ENCODE measurements at places on chromosomes 12 and 14.

- no peak for DNase-seq
Observed at GRCh38 chr12:97246368-97246767, 216.2 kb upstream of the RMST start.

- DNase-seq = peak; percentile 14
Observed at GRCh38 chr12:119911182-119911581, 34.1 kb upstream of the CIT start.

DNA sequence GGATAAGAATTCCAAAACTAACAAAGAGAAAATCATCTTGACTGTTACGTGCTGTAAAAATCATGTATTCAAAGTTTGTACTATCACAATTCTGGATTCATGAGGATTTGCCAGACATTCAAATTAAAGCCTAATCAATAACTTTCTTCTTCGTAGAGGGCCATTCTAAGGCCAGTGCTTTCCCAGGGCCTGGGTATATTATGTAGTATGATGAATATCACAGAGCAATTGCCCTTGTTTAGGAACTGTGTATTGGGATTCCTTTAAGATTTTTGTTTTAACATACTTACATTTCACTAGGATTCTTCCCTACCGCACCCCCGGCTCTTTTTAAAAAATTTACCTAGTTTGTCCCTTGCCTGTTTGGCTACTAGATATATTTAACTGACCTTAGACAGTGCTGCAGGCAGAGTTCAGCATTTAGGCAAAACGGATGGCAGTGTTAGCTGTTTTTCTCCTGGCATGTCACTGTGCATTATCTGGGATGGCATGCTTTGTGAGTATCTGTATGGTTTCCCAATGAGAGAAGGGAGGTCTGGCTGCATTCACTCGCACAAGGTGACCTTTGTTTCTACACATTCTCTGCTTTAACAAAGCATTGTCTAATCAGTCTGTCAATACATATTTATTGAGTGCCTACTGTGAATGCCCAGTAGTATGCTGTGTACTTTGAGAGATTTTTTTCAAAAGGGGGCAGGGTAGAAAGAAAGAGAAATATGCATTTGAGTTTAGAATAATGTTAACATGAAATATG is 63.3 kb downstream of the ERC1 start:
- DNase-seq = no peak

DNA sequence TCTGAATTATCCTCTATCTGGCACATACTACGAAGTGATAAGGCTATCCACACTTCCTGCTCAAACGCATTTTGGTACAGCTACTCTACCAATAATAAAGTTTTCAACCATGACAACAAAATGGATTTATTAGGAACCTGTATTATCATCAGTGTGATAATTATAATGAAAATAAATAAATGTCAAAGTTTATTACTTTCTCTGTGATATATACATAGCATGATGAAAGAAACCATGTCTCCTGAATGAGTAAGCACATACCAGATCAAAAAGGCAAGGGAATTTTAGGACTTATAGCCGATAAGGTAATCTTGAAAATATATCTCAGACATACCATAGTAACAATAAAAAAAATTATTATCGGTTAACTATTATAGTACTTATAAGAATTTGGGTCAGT is 61.1 kb downstream of the CPNE8 start:
- no peak for DNase-seq

- no peak for DNase-seq
Observed at GRCh38 chr12:93032758-93033157, 103.7 kb upstream of the EEA1 start.

- no peak for DNase-seq
Observed at GRCh38 chr14:76351941-76352340, 24.0 kb upstream of the ESRRB start.

GRCh38 chr12:9636150-9636850 is 28.6 kb upstream of the KLRB1 start:
- DNase-seq = no peak

DNA sequence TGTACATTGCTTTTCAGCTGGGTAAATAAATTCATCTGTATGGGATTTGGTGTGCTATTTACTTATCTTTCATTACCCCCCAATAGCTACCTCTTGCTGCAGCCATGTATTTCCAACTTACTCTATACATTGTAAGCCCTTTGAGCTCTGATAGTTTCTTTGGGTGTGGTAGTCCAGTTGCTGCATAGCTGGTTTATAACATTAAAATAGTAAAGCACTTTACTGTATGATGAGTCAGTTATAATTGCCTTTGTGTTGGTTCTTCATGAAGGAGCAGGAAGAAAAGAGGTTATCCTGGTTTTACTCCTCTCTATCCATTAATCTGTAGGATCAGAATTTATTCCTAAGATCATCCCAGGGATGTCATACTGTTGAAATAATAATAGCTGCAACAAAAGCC is 15.7 kb downstream of the TBC1D30 start:
- DNase-seq = no peak

DNA sequence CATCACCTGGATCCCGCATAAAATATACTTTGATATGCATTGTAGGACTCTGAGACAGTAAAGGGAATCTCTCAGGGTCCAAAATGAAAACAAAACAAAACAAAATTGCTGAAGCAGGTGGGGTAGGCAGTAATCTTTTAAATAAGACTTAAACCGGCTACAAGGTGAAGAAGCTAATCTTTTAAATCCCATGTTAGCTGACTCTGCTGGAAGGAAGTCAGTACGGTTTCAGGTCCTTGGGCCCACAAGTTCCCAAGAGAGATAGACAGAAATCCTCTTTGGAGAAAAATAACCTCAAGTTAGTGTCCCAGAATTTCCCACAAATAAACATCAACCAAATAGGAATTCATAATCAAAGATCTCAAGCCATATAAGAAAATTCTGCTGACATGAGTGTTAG is 5.0 kb upstream of the EPS8 start:
- no peak for DNase-seq

DNA sequence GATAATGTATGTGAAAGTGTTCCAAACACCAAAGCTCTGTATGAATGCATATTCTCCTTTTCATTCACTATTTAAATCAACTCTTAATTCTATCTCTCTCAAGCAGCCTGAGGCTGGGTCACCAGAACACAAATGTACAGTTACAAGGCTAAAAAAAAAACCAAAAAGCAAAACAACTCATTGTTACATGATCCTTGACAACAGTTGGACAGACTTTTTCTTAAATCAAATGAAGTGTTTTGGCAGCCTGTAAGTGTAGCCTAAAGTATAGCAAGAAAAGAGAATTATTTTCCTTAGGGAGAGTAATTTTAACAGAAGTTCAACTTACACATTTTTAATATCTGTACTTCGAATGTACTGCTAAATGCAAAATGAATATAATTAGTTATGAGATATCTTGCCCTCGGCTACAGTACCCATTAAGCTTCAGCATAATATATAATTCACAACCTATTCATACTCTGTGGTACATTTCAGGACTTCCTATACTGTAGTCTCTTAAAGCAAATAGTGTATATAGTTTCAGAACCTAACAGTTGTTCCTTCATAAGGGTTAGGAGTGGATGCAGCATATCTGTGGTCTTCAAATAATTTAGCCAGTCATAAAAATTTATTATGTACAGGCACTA is 214.0 kb upstream of the BTG1 start:
- no peak for DNase-seq

DNA sequence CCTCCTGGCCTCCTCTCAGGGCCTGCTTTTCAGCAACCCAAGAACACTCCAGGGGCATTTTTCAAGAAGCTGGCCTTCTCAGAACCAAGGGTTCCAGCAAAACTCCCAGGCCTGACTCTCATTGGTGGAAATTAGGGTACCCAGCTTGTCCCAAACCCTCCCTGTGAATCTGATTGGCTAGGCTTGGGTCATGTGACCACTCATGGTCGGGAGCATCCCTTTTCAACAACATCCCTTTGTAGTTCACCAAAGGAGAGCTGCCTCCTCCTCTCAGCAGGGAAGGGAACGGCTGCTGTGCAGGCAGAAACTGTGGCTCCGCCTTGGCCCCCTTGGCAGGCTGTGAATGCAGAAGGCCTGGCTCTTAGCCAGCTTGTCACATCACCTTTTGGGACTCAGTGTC is 94.5 kb downstream of the AACS start:
- DNase-seq = no peak

- peak; percentile 71 for DNase-seq
Observed at GRCh38 chr12:93571365-93571924, 1.0 kb upstream of the SOCS2 start.

GRCh38 chr12:6218347-6218925 is 18.2 kb downstream of the CD9 start:
- DNase-seq = no peak

GRCh38 chr12:92784797-92785562 is 82.2 kb downstream of the PLEKHG7 start:
- DNase-seq = peak; percentile 43

DNA sequence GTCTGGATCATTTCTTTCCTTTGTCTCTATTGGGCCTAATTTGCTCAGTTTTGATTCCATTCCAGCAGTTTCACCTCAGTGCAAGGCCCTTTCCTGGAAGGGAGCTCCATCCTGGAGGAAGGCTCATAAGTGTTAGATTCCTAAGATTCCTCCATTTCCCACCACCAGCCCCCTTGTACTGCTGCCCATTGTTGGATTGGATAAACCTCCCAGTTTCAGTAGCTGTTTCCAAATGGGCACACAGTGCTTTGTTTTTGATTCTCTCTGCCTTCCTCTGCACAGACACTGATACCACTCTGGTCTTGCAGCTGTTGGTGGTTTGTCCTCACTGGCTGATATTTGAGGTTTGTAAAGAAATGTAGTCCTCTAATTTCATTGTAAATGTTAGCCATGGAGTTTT is 158.9 kb downstream of the SLC15A5 start:
- DNase-seq = no peak

- no peak for DNase-seq
Observed at GRCh38 chr12:78585132-78585531, 279.4 kb upstream of the SYT1 start.

DNA sequence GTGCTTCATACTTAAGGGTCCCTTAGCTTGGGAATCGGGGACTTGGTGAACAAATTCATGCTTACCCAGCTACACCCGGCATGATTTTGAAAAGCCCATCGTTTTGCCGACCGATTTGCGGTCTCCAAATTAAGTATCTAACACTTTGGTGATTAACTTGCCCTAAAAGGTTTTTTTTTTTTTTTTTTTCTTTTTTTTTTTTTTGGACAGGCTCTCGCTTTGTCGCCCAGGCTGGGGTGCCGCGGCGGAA is 843 bp upstream of the HSP90AA1 start:
- no peak for DNase-seq

DNA sequence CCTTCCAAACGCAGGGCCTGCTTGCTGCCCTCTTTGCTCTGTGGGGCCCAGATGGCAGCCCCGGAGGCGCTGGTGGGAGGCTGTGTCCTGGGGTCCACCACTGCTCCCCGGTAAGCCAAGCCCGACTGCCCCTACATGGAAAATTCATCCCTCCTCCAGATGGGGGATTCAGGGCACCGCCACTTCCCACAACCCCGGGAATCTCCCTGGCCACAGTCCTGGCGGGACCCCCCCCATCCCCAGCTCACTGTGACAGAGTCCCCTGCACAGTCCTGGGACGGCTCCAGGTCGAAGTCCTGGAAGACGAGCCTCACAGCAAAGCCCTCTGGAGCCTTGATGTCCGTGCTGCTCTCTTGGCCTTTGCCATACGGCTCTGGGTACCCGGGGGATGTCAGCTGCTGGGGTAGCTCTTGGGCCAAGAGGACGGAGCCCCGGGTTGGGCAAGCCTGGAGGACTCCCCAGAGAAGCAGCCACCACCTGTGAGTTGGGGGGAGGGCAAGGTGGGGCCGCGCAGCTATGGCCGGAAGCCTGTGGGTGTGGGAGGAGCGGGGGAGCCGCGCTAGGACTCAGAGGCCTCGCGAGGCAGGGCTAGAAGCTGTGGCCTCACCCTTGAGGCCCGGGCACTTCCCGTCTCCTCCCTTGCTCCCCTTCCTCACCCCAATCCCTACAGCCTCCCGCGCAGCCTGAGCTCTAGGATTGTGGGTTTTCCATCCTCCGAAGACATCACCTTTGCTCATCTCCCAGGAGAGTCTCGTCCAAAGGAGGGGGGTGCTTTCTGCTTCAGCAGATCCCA is 815 bp downstream of the C1RL start:
- DNase-seq = peak; percentile 85

DNA sequence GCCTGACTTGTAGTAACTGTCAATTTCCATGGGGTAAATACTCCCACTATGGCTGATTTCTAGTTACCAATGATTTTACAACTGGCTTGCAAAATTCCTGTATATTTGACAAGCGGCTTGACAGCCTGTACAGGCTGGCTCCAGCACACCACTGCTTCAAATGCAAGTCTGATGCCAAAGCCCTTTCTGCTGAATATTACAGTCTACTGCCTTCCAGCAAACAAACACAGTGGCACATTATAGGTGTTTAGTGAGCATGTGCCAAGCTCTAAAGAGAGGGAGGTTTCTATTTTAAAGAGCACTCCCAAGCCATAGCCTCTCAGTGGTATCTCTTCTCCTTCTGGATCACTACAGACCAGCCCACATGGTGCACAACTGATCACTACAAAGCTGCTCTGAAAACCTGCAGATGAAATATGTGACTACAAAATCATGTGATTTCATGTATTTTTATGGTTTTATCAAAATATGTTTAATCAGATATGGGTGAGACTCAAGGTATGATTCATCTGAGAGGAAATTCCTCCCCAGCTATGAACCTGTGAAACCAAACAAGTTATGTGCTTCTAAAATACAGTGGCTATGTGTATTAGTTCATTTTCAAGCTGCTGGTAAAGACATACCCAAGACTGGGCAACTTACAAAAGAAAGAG is 101.5 kb downstream of the RPAP3 start:
- DNase-seq = no peak

DNA sequence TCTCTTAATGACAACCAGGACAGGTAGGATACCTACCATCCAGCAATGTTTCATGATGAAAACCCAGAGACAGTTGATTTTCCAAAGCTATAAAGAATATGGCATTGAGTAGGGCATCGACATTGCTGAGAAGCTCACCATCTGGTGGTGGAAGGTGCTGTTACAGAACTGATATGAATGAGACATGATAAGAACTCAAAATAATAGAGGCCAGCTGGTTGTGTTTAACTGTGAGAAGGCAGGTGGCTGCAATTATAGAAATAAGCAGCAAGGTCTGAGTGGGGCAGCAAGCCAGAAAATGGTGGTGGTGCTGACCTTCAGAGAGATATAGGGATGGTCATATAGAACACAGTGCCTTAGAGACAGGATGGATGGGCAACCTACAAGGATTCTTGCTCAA is 449.7 kb downstream of the BTG1 start:
- no peak for DNase-seq

GRCh38 chr12:64029013-64029857 is 184.7 kb downstream of the SRGAP1 start:
- DNase-seq = peak; percentile 87

DNA sequence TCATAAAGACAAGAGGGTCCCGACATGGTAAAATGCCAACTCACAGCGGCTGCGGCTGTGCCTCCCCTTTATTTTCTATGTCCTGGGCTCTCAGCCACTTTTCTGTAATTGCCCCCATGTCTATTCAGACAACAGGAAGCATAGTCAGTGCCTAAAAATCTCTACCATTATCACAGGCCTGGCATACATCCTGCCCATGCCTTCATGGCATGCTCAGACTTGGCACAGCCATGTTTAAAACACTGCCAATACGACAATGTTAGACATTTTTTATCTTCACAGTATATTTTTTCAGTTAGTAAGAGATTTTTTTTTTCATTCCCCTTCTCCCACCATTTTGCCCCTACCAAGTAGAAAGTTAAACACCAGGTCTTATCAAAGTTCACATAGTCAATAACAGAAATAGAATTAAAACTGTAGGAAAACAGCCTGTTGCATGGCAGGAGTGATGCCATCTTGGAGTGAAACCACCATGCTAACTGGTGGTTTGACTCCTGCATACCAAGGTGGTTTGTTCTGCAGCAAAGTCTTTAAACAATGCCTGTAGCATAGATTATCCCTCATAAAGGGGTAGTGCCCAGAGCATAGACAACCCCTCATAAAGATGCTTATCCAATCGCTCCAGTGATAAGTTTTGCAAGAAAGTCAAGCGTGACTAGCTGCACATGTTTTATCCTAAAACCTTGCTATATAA is 18.9 kb upstream of the CERS5 start:
- DNase-seq = peak; percentile 13

All from AG20443 (cell line).